K562 (cell line): ENCODE measurements at places on chromosomes 5 and 9.

- peak; percentile 90 for DNase-seq
Observed at GRCh38 chr5:149731617-149732323, 1.7 kb downstream of the PPARGC1B start.

DNA sequence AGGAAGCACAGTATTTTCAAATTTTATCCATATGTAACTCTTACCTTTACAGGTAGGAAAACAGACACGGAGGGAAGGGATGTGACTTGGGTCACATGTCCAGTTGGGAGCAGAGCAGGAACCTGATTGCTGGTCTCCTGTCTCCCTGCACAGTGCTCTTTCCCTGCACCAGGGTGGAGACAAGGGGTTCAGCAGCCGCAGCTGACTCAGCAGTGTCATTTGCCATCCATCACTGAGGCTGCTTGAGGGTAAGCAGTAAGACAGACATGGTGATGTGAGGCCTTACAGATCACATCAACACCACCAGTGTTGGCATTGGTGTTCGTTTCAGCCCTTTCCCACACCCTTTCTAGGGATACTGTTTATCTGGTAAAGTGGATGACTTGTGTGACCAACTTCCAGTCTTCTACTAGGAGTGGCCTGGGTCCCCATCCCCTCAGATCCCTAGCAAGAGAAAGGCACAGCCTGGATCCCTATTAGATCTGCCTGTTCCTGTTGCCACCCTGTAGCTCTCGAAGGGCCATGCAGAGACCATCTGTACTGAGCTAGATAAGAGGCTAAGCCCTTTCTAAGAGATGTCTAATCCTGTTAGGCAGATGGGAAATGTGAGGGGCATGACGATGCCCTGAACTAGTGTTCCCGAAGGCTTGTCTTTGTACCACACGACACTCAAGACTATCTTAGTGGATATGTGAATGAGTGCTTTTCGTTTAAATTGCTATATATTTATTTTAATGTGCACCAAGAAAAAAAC lies 29.1 kb downstream of the FRMPD1 start:
- peak; percentile 21 for DNase-seq

DNA sequence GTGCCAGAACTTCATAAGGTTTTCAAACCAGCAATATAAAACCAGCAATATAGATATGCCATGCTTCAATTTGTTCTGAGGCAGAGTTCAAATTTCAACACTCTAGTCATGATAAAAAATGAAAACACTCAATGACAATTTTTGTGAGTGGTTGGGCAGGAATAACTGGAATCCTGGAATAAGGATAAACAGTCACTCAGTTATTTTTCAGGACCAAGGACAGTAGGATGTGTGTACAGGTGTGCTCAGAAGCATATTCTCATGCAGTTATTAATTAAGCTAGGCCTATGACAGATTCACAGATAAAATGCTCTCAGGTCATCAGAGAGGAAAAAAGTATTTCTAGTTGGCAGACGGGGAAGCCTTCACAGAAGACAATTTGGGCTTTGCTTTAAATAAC lies 117.3 kb upstream of the PPP2R2B start:
- DNase-seq: no peak

DNA sequence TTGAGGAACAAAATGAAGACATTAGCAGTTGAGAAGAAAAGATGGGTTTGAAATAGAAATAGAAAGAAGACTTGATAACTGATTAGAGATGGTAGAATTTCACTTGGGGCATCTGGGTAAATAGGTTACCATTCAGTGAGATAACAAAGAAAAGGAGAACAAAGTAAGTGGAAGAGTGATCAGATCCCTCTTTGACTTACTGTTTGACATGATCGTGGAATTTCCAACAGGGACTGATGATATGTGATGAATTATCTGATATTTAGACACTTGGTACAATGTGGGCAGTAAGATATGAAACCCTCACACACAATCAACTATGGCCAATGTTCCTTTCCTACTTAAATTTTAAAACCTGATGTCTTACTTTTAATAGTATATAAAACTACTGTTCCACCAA lies 70.1 kb upstream of the STARD4 start:
- no peak for DNase-seq

DNA sequence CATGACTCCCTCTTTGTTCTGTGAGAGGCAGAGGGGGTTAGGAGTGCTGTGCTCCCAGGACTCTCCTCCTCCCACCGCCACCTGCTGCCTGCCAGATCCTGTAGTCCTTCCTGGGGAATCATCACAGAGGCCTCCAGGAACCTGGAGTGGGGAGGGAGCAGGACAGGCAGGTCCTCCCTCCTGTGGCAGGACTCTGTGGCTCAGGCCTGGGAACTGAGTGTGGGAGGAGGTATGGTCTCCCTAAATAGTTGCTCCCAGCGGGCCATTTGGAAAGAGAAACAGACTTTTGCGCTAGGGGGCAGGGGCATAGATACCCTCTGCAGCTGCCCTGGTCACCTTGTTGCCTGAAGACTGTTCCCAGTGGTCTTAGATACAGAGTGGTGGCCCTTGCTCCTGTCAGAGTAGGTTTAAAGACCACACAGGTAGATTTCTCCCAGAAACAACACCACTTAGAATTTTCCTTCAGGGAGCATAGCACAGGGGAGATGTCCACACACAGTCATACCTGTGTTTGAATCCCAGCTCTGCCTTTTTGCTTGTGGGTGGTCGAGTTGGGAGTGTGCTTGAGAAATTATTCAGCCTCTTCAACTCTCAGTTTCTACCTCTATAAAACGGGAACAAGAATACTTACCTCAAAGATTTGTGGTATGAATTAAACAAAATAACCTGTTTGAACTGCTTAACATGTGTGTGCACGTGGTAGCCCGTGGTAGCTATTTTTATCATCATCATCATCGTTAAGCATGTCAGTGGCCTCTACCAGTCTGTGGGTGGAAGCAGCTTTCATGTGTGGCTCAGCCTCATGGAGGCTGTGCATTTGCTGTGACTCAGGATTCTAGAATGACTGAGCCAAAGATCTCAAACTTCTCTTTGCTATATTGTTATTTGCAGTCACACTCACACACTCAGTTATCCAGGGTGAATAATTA lies 55.8 kb downstream of the SLC22A5 start:
- peak; percentile 50 for DNase-seq

GRCh38 chr5:176608937-176609723 lies 826 bp downstream of the GPRIN1 start:
- DNase-seq: peak; percentile 52

- DNase-seq: no peak
Observed at GRCh38 chr9:15824310-15824709, 271.5 kb downstream of the CCDC171 start.

GRCh38 chr5:152813526-152813925 lies 408.4 kb upstream of the NMUR2 start:
- DNase-seq: no peak

- DNase-seq: peak; percentile 28
Observed at GRCh38 chr5:178785999-178786398, 55.5 kb upstream of the ZNF354A start.

DNA sequence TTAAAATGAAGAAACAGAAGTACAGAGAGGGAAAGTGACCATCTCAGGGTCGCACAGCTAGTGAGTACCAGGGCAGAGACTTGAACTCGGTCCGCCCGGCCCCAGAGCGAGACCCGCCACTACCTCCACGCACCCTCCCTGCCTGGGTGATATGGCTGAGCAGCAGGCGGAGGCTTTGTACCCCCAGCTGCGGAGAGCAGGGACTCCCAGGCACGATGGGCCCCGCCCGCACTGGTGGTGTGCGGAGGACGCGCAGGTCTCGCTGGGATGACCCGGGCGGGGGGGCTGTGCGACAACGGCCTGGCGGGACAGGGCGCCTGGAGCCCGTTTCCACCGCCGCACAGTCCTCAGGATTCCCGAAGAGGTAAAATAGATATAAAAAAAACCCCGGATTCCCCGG lies 64.7 kb upstream of the LARP1 start:
- DNase-seq: no peak

DNA sequence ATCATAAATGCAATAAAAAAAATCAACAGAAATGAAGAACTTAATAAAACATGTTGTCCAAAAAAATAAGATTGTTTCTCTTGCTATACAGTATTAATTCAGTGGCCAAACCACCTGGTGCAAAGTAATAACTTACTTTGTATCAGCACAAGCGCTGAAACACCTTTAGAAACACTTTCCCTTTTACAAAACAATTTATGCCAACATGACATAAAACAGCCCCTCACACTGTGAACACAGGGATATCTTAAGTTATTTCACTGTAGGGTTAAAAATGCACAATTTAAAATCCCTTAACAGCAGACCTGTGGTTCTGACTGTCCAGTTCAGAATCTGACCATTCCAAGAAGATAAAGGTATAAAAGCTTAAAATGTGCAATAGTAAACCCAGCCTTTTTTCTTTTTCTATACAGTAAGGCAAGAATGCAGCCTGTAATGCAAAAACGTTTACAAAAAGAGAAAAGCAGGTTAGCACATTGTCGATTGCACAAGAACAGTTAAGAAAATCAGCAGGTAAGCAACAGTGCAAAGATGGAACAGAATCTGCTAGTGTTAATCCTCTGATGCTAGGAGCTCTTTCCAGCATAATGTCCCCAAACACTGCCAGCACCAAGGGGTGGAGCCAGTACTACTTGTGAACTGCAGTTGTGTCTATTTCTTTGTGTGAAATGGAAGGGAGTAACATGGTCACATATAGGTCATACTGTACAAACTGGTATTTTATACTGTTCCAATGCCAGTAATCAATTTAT lies 21.6 kb downstream of the RAB14 start:
- DNase-seq: no peak

DNA sequence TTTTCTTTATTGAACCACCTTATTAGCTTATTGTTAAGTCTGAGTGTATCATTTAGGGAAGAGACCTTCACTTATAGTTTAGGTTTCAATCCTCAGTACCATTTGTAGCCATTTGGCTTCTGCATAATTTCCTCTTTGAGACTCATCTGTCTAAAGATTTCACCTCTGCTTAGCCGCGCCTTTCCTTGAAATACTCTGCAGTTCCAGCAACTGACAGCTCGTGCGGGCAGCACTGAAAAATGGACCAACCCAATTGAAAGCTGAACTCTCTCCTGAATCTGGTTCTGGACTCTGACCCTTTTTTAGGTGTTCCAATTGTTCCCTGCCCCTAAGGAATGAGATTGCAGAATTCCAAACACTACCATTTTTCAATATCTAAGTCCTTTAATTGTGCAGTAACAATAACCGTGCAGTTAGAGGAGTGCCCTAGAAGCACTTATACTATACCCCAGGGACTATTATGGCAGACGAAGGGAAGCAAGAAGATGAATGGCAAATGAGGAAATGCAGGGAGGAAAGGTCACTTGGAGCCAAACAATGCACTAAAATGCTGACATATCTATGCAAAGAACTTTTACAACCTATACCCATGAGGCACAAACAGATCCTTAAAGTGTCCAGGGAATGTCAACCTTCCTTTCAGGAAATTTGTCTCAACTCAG lies 50.1 kb upstream of the PDE4D start:
- DNase-seq: no peak

DNA sequence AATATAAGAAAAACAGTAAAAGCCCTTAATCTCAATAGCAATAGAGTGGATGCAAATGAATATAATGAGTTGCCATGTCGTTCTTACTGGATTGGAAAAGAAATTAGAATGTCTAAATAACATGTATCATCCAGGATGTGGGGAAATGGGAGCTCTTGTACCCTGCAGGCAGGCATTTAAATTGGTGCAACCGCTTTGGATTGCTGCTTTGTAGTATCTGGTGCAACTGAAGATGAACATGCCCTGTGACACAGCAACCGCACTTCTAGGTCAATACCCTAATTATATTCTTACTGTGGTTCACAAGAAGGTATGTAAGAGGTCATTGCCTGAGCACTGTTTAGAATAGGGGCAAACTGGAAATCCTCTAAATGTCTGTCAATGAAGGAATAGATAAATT lies 18.9 kb downstream of the MRPS30 start:
- no peak for DNase-seq

- no peak for DNase-seq
Observed at GRCh38 chr9:118985851-118986250, 383.4 kb downstream of the BRINP1 start.

DNA sequence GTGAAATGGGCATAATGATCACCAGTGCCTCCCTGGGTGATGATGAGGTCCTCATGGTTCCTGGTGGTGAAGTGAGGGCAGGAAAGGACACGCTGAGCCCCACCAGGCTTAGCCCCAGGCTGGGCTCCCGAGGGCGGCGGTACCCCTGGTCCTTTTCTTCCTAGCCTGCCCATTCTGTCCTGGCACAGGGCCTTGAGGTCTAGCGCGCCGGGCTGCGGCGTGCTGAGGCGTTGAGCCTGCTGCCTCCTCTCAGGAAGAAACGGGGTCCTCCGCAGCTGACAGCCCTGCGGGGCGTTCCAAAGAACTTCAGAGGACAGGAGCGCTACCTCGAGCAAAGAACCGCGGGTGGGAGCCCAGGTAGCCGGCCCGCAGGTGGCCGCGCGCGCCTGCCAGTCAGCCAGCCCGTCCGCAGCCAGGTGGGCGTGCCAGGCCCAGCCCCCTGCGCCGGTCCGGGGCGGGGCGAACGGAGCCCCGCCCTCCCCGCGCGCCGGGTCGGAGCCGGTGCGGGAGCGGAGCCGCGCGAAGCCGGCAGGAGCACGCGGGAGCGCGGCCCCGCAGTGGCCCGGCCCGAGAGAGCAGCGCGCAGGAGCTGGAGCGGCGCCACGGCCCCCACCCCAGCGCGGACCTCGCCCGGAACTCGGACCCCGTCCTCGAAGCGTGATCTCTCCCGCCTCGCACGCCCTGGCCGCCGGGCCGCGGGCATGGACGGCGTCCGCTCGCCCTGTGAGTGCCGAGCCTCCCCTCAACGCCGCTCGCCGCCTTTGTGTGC lies at the start of gene WNK2:
WNK2 (plus strand) TSS at position 477 of the 769 bp plus-strand sequence. CDS start 791 bp downstream, outside the sequence.
- peak; percentile 90 for DNase-seq

GRCh38 chr9:93224591-93224990 lies 40.7 kb downstream of the WNK2 start:
- DNase-seq: no peak

DNA sequence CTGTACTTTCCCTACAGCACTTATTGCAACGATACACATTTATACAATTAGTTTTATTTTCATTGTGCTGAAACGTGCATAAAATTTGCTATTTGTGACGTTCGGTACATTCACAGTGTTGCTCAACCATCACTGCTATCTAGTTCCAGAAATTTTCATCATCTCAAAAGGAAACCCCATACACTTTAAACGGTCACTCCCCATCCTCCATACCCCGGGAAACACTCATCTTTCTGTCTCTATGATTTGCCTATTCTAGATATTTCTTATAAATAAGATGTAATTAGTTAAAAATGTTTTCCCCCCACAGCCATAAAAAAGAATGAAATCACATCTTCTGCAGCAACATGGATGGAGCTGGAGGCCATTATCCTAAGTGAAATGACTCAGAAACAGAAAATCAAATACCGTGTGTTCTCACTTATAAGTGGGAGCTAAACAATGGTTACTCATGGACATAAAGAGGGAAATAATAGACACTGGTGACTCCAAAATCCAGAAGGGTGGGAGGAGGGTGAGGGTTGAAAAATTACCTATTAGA lies 40.2 kb upstream of the TEX48 start:
- DNase-seq: no peak

GRCh38 chr5:6872441-6873160 lies 159.4 kb downstream of the TENT4A start:
- no peak for DNase-seq

DNA sequence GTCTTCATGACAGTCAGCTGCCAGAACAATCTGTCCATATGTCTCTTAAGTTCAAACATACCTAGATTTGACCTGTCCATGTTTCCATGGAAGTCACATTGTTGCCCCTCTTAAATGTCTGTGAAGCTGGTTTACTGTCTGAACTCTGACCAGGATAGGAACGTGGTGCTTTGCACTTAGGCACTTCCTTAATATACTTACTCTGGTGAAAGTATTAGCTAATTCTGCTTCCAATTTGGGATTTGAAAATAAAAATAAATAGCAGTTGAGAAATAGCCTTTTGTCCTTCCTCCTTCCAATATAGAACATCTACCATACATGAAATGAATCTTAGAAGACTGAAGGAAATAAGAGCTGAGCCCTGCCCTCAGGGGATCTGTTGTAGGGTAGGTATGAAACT lies 524.5 kb upstream of the CLINT1 start:
- no peak for DNase-seq
